ENCODE measurements at places on chromosomes 6 and 20.

GRCh38 chr20:32544260-32544722, 40.8 kb downstream of the NOL4L start:
- no peak for DNase-seq

DNA sequence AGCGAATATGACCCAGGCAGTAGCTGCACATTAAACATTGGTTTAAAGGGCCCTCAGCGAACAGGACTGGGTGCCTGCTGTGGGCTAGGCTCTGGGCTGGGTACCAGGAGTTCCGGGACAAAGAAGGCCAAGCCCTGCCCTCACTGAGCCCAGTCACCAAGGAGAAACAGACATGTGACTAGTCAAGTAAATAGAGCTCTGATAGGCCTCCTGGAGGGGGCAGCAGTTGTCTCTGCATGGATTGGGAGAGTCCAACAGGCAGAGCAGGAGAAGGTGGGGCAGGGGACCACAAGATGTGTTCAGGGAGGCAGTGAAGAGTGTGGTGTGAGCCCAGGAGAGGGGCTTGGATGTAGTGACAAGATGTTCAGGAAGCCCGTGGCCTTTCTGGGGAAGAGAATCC, 3.1 kb downstream of the HM13 start:
- DNase-seq: no peak

- no peak for DNase-seq
Measured at GRCh38 chr6:39992861-39993622, 58.8 kb upstream of the MOCS1 start.

DNA sequence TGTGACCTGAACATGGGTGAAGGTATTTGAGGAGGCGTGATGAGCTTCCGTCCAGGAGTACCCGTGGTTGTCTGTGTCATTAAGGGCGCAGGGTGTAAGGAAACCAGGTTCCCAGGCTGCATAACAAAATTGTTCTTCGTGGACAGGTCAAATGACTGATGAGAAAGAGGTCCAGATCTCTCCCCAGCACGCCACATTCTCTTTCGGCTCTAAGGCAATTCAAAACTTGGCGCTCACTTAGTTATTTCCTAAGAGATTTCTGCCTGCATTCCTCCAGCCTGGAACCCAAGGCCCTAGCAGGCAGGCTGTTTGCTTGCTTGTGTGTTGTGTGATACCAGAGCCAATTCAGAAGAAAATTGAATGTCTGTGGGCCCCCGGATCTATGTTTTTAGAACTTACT, 139.9 kb downstream of the AGPAT4 start:
- no peak for DNase-seq

DNA sequence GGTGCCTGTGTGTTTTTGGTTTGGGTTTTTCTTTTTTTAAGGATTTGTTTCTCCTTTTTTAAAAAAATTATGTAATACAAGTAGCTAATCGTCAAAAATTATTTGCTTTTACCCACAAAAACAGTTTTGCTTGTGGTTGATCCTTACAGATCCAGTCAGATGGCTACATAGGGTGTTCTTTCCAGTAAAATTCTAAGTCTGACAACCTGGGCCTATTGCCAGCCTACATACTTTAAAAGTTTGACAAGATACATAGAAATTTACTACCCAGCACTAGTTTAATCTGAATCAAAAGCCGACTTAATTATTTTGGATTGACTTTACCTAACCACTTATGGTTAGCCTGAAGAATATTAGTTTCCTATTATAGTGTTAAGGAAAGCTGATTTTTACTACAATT, 2.1 kb upstream of the SOX4 start:
- no peak for DNase-seq

- no peak for DNase-seq
Measured at GRCh38 chr20:8721098-8721497, 347.8 kb upstream of the PLCB4 start.

GRCh38 chr6:34305982-34306708, 57.3 kb upstream of the SMIM29 start:
- no peak for DNase-seq

DNA sequence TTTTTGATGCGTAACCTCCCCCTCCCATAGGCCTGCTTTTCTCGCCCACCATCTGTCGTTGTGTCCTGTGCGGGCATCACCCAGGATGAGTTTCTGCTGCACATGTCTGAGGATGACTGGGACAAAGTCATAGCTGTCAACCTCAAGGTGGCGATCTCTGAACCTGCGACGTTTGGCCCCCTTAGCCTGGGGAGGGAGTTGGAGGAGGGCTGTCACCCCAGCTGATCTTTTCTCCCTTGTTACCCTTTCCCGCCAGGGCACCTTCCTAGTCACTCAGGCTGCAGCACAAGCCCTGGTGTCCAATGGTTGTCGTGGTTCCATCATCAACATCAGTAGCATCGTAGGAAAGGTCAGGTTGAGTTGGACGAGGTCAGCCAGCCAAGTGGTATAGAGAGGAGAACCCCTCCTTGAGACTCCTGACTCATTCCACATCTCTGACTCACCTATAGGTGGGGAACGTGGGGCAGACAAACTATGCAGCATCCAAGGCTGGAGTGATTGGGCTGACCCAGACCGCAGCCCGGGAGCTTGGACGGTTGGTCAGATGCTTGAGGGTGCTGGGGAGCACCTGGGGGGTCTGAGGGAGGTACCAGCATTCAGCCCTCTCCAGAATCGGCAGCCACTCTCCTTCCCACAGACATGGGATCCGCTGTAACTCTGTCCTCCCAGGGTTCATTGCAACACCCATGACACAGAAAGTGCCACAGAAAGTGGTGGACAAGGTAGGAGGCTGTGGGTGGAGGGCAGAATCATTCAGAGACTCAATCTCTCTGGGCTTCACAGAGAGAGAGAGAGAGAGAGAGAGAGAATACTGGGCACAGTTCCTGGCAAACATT, 954 bp downstream of the HSD17B8 start:
- DNase-seq: no peak

GRCh38 chr20:58545565-58546415, 30.6 kb upstream of the APCDD1L start:
- DNase-seq: no peak

GRCh38 chr6:13124131-13124530, 204.2 kb downstream of the TBC1D7 start:
- no peak for DNase-seq

GRCh38 chr6:56047931-56048540, 172.6 kb upstream of the BMP5 start:
- DNase-seq: no peak

GRCh38 chr6:139967497-139967896, 593.0 kb upstream of the CITED2 start:
- no peak for DNase-seq

DNA sequence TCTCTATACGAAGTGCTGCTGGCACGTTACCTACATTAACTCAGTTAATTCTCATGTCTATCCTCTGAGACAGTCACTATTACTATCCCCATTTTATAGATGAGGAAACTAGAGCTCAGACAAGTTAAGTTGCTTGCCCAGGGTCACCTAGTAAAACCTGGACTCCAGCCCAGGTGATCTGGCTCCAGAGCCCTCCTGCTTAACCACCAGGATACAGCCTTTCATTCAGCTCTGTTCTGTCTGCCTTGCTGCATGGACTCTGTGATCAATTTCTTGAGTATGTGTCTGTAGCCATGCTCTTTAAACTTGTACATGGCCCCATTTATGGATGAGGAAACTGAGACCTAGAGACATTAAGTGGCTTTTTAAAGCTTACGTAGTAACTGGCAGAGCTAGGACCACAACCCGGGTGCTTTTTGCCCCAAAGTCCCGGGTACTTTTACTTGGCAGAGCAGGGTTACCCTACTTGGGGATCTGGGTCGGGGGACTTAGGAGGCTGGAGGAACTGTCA, 4.7 kb downstream of the CDKN1A start:
- DNase-seq: no peak

DNA sequence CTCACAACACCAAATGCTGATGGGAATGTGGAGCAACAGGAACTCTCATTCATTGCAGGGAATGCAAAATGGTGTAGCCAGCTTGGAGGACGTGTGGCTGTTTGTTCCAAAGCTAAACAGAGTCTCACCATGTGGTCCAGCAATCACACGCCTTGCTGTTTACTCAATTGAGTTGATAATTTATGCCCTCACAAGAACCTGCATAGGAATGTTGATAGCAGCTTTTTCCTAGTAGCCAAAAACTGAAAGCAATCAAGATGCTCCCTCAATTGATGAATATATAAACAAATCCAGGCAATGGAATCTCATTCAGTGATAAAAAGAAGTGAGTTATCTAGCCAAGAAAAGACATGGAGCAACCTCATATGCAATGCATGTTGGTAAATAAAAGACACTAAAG, 15.6 kb upstream of the VSX1 start:
- no peak for DNase-seq

- no peak for DNase-seq
Measured at GRCh38 chr6:120875900-120876299, 458.4 kb downstream of the TBC1D32 start.

- DNase-seq: no peak
Measured at GRCh38 chr6:119533603-119534279, 184.2 kb upstream of the MAN1A1 start.

DNA sequence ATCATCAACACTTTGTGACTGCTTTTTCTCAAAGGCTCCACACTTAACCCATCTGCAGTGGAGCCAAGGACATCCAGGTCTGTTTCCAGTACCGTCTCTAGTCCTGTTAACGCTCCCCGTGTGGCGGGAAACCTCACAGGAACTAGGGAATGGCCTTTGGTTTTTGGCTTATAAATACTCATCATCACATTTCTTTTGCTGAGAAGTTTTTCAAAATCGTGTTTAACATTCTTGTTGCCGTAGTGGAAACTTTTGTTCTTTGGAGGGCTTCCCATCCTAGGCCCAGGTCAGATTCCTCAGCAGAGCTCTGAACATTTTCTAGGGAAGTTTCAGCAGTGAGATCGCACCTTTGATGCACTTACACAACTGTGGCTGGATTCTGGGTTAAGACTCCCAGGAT, 24.6 kb downstream of the DAAM2 start:
- DNase-seq: no peak

- no peak for DNase-seq
Measured at GRCh38 chr6:50591135-50591534, 122.2 kb upstream of the TFAP2D start.

DNA sequence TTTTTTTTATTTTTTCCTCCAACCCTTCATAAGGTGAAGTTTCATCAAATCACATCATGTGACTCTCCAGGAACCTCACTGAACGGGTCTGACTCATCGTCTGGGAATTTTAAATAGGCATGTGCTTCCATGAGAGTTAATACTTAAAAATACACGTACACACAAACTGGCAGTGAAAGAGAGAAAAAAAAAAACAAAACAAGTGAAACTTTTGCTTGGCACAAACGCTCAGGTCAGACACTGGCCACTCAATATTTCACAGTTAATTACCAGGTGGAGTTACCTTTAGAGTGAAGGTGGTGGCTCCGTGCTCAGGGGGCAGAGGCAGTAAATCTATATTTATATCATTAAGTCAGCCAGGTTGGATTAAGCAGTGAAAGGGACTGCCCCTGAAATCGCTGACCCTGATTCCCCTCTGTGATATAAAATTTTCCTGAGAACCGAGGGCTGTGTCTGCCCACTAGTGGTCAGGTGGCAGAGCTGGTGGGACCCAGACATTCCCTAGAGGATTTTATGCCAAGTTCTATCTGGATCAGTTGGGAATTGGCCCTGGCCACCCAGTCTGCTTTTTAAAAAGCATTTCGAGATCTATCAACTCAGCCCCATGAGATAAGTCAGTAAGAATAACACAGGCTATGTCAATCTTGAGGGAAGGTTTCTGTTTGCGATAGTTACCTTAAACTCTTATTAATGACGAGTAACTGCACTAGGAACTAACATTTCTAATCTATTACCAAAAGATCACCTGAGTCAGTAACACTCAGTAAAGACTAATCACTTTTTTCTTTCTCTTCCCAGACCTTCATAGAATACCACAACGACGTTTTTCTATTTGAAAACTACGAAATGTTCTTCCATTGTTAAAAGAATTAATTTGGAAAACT, 259.1 kb downstream of the HDGFL1 start:
- DNase-seq: no peak

GRCh38 chr20:63036291-63036690, 29.5 kb upstream of the BHLHE23 start:
- peak; percentile 17 for DNase-seq

DNA sequence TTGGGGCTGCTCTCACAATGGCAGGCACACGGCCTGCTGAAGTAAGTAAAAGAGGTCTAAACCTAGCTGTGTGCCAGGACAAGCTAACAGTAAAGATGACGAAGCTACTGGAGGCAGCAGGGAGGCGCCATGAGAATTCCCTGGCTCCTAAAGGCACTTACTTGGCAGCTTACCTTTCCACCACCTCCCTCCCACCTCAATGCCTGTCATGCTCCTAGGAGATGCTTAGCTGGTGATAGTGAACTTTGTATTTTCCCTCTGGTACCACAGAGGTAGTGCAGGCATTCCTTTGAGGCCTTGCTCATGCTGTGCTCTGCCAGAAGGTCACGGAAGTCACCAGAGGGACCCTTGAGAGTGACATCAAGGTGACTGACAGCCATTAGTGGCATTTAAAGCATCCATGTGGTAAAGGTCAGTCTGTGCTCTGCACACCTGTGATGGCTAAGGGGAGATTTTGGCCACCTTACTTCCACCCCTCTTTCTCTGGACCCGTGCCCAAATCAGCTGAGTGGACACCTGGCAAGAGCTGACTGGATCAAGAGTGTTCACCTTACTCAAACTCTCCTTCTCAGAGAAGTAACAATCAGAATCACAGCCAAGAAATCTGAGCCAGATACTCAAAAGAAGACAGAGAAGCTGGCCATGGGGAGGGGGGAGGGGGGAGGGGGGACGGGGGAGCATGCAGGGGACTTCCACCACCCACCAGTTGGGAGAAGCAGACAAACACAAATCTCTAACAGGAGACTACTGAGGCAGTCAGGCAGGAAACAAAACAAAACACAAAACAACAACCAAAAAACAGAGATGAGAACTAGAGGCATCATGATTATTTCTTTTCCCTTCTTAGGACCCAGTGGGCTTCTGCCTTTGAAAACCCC, 2.9 kb downstream of the FKBP1A start:
- no peak for DNase-seq

DNA sequence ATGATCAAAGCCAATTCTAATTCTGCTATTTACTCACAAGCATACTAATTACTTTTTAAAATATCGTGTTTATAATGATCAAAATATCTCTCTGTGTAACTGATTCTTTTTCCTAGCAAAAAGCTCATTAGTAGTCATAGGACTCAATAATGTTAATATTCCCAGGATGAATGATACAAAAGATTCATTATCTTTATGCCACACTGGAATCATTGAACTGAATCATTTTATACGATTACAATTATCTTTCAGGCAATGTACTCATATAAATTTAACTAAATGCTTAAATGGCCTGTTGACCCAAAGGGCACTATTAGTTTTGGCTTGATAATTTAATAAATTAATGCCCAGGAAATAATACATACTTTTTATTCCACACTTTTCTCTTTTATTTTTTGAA, 96.3 kb downstream of the EYS start:
- no peak for DNase-seq

GRCh38 chr20:49833483-49833882, 20.9 kb downstream of the SLC9A8 start:
- DNase-seq: no peak

DNA sequence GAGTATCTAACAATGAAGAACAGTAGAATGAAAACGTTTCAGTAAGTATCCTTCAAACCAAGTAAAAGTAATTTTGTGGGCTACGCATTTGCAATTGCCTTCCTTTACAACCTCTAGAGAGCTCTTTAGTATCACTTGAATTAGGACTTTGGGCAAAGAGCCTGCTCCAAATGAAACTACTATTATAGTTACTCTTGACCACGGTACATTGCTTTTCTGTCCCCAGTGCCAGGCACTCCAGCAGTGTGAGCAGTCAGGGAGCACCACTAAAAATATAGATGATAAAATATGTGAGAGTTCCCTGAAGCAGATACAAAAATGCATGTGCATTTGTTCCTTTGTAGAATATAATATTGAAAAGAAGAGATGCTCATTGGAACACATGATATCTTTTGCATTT, 450.1 kb upstream of the MANEA start:
- no peak for DNase-seq

GRCh38 chr6:55137929-55138693, 36.2 kb upstream of the HCRTR2 start:
- no peak for DNase-seq

All from mesothelial cell of epicardium (in vitro differentiated cells).